ENCODE measurements at places on chromosomes 16 and 17.

DNA sequence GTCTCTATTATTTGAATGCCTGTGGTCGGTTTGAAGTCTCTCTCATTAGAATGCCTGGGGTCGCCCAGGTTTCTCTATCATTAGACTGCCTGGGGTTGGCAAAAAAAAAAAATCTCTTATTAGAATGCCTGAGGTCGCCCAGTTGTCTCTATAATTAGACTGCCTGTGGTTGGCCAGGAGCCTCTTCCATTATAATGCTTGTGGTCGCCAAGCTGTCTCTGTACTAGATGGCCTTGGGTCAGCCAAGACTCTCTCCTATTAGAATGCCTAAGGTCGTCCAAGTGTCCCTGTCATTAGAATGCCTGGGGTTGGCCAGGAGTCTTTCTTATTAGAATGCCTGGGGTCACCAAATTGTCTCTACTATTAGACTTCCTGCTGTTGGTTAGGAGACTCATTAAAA is 2228.4 kb downstream of the TP53TG3F start:
- no peak for DNase-seq

DNA sequence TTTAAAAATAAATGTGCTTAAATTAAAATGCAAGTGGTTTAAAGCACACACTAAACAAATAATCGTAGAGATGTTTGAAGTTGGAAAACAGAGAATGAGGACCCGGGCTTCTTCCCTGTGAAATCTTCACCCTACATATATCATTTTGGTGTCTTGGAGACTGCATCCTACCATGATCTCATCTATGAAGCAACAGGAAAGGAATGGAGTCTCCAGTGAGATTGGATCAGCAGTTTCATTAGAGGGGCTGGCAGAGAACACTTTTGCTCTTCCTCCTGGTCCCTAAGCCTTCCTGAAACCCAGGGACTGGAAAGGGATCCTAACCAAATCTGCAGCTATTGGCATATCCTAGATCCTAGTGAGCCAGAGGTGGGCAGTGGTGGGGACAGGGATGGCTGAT is 85.0 kb downstream of the GRIN2A start:
- no peak for DNase-seq

DNA sequence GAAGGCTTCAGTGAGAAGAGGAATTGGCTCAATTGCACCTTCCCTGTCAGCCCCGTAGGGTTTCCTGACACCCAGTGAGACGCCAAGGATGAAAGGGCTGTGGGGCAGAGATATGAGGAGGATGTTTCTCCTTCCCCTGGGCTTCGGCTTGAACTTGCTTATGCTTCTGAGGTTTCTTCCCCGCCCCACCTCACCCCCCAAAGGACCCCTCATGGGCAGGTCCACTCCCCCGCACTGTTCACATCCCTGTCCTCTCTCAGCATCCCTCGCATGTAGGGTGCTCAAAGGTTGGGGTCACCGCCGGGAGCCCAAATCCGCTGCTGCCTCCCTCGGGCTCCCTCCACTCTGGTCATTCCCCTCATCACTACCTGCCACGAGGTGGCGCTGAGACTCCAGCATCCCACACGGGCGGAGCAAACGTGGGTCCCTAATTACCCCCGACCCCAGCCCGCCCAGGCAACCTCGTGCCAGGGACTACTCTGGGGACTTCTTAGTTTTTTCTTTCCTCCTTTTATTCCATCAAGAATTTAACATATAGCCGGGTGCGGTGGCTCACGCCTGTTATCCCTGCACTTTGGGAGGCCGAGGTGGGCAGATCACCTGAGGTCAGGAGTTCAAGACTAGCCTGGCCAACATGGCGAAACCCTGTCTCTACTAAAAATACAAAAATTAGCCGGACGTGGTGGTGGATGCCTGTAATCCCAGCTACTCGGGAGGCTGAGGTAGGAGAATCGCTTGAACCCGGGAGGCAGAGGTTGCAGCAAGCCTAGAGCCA is 3.3 kb upstream of the TRARG1 start:
- DNase-seq: peak; percentile 74

- DNase-seq: peak; percentile 29
Measured at GRCh38 chr17:30290077-30290476, 1.7 kb downstream of the BLMH start.

DNA sequence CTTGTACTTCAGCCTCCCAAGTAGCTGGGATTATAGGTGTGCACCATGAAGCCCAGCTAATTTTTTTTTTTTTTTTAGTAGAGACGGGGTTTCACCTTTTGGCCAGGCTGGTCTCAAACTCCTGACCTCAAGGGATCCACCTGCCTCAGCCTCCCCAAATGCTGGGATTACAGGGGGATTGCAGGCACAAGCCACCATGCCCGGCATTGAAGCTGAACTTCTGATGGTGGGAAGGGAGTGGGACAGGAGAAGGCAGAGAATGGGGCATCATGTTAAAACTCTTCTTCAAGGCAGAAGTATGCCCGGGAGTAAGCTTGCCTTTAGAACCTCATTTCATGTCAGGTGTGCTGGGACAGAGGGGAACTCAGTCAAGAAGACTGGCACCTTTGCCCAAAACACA is 48.6 kb upstream of the ZFHX3 start:
- no peak for DNase-seq

DNA sequence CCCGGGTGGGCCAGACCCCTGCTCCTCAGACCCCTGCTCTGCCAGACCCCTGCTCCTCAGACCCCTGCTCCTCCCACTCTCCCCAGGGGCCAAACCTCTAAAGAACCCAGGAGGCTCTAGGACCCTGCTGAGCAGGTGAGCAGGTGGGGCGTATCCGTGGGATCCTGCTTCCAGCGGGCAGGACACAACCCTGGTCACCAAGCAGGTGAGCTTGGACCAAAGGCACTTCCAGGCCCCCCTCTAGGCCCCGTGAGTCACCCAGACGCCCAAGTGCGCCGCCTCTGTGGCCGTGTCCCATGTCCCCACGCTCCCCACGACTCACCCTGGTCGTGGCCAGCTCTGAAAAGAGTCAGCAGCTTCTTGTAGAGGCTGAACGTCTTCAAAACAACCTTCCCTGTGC is 5.0 kb downstream of the CYBC1 start:
- no peak for DNase-seq

DNA sequence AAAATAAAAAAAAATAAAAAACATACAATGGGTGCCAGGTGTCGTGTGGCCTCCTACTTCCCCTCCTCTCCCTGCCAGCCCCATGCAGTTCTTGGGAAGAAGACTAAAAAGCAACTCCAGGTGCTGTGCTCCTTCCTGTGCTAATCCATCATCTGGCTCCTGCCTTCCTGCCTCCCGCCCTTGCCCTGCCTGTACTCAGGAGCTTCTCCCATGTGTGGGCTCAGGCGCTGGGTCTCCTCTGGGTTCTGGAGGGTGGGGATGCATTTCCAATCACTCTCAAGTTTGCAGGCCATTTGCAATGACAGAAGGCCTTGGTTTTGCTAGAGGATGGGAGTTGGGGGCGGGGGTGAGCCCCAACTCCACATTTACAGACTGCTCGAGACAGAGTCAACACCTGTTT is 122.9 kb downstream of the SDK2 start:
- DNase-seq: no peak

DNA sequence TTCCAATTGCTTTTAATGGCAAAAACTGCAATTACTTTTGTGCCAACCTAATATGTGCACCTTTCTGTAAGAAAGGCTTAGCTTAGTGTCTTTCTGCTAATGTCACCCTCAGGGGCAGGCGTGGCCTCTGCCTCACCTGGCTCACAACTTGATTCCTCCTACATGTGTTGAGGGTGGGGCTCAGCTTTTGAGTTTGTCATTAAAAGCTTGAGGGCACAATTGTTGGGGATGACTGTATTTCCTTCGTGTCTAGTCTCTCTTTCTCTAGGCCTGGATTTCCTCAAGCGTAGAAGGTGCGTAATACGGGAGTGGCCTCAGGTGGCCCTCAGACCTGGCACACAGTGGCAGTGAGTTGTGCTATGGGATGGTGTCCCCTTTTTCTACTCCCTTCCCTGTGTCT is 94.4 kb downstream of the CLEC16A start:
- DNase-seq: no peak

GRCh38 chr16:67608364-67608763 is 36.6 kb upstream of the CARMIL2 start:
- no peak for DNase-seq

DNA sequence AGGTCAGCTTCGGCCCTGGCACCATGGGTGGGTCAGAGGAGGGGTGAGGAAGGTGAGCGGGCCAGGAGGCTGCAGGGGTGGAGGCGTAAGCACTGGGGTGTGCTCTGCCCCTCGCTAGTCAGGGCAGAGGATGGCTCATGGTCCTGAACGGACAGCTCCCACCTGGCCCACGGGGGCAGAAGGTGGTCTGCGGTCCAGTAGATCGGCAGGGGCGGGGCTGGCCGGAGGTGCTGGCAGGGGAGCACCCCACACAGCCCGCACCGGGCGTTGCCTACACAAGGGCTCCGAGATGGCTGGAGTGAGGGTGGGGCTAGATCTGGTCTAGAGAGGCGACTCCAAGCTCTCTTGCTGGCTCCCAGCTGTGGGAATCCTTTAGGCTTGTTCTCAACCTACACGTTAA is 8.2 kb downstream of the NPTX1 start:
- no peak for DNase-seq

- no peak for DNase-seq
Measured at GRCh38 chr17:46944931-46945330, 22.0 kb downstream of the GOSR2 start.

DNA sequence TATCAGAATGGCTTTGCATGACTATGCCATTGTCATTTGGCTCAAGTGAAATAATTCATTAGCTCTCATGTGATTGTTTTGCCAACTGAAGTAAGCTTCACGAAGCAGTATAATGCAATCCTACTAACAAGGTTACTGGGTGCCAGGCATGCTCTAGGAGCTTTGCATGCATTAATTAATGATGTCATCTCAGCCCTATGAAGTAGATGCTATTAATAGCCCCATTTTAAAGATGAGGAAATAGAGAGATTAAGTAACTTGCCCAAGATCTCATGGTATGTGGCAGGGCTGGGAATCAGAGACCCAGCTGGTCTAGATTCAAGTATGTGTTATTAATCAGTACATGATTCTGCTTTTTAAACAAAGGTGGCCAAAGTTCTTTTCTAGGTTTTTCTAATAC is 14.1 kb downstream of the KRT39 start:
- no peak for DNase-seq

DNA sequence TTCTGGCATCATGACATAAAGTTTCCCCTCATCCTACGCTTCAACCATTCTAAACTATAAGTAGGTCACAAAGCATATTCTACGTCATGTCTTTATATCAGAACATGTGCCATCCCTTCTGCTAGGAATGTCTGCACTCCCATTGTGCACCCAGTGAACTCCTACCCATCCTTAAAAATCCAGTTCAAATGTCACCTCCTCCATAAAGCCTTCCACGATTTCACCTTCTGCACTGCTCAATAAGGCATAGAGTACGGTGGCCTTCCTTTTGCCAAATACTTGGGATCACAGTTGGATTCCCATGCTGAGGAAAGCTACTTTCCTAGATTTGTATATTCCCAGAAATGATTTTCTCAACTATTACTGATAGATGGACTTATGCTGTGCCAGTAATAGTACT is 186.3 kb upstream of the ZKSCAN2 start:
- DNase-seq: no peak

DNA sequence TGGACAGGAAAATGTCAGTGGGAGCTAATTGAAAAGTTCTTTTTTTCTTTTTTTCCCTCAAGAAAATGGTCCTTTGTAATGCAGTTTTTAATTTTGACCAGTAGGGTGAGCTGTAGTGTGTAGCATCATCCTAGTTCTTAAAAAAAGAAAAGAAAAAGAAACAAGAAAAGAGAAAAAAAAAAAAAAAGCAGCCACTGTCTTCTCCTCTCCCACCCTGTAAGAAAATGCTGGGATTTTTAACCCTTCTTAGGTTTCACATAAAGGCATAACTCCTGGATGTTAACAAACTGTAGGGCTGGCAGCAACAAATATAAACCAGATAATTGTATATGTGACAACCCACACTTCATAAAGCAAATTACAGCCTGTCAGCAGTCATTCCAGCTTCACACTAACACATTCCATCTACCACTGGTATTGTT is 78.1 kb downstream of the SKAP1 start:
- no peak for DNase-seq

DNA sequence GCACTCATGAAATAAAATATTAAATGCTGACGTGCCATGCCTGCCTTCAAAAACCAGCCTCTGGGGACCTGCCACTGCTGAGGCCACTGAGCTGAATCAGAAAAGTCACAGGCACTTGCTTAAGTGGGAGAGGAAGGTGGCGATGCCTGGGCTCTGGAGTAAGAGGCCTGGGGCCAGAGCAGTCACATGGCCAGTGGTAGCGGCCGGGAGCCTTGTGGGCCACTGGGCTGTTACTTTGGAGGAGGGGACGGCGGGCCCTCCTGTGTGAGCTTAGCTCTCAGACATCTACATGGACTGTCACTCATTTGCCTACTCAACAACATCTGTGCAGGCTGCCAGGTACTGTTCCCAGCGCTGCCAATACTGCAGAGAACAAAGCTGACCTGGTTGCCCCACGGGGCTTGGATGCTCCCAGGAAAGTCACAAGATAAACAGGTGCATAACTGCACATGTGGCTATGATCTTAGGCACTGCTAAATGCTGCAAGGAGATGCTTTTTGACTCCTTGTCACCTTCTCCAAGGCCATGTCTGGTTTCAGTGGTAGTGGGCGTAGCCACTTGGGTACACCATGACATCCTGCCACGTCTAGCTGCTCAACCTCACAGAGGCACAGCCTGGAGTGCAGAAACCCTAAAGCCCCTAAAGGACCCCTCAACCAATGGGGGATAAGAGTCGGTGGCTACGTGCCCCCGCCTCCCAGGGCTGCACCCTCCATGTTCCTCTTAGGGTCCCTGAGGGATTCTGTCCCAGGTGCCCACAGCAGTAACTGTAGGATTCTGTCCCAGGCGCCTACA is 11.6 kb downstream of the COTL1 start:
- DNase-seq: no peak

DNA sequence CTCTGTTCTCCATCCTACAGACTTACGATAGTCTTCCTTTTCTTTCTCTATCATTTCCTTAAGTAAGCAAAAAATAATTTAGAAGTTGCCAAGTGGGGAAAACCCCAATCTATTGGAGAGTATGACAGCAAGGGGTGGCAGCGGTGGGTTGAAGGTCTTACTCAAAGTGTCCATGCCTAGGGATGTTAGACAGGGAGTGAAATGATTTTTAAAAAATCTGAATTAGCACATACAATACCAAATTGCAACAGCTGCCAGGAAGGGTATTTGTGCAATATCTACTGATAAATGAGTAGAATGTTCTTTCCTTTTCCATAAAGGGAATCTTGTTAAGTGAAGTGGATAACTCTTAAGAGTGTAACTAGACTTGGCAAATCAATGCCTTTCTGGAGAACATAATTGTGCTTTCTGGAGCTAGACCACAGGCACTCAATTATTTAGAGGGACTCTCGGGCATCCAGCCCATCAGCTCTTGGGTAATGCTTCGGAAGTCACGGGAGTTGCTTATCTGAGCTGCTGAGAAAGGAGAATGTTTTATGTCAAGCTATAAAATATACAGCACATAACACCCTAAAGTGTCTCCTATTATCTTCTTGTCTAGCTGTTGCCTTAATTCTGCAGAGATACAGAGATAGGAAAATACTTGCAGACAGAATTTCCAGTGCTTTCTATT is 151.5 kb downstream of the KCNJ2 start:
- no peak for DNase-seq

GRCh38 chr16:6687593-6687992 is 645.1 kb upstream of the RBFOX1 start:
- DNase-seq: no peak

GRCh38 chr16:4706871-4707270 is 13.5 kb downstream of the NUDT16L1 start:
- no peak for DNase-seq

GRCh38 chr17:12719948-12720347 is 54.3 kb downstream of the MYOCD start:
- DNase-seq: no peak

GRCh38 chr17:3469529-3469928 is 2.1 kb downstream of the SPATA22 start:
- DNase-seq: no peak

GRCh38 chr16:9079430-9079812 is 12.0 kb upstream of the HAPSTR1 start:
- no peak for DNase-seq
